ENCODE measurements at places on chromosomes 5 and 9. TPM values are rescaled to one million over a fixed set of nuclear protein-coding genes. Genes with fewer than 3 reads are reported as not detected.

DNA sequence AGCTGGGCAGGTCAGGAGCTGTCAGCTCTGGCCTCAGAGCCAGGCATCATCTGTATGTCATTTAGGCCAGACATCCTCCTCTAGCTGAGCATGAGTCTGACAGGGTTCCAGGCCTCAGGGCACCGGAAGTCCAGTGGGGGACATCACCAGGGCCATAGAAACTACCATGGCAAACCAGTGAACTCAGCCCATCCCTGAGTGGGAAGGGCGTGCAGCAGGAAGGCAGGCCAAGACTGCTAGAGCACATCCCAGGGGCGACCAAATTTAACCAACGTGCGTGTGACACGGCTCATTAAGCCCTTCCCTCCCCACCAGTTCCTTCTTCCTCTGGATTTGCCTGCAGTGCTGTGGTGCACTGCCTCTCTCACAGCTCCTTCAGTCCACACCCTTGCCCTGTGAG lies 75.9 kb downstream of the COL27A1 start:
- no peak for DNase-seq

DNA sequence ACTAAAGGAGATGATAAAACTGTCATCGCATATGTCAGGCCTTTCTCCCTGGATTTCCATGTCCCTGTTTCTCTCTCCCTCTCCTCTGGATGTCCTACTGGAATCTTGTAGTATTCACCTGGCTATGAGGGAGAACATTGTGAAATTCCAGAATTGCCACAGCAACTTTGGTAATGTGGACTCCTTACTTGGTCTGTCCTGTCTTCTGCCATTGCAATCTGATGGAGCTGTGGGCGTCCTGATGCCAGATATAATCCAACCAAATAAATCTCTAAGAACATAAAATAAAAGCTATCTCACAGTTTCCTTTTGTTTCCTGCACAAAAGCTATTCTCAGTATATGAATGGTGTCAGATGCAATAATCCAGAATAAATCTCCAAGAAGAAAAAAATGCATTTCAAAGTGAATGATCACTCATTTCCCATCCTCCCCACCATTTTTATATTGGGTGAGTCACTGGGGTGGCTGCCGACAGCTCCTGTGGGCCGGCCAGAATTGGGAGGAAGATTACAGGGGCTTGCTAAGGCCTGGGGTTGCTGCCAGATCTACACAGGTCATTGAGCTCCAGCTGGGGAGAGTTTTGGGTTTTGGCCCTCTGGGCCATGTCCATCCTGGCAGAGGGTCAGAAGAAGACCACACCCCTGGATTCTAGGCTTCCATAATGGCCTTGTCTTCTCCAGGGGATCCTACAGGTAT lies 160.7 kb upstream of the PITX1 start:
- DNase-seq = no peak

- no peak for DNase-seq
Measured at GRCh38 chr5:24208686-24209106, 436.1 kb downstream of the CDH10 start.

DNA sequence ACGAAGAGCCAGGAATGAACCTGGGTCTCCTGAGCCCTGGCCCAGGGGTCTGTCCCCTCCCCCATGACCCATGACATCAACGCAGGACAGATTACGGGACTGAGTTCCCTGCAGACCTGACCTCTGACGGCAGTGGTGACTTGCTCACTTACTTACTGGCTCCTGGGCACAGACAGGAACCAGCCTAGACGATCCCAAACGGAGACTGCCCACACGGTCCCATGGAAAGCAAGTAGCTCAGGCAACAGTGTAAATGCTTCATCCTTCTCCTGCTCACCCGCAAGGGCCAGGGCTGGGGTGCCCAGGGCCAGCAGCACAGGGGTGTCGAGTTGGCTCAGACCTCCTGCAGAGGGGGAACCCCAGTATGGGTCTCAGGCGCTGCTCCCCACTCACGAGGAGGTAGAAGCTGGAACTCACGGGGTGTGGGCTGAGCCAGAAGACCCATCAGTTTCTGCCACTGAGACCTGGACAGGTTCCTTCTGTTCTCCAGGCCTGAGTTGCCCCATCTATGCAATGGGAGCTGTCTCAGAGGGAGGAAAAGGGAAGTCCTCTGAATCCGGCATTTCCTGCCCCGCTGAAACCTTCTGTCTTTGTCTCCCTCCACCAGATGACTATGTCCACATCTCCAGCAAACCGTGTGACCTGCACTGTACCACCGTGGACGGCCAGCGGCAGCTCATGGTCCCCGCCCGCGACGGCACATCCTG lies 5.6 kb downstream of the ADAMTSL2 start:
- DNase-seq = no peak

SOX30 gene
- polyA plus RNA-seq = not detected

LRRC70 gene
- polyA plus RNA-seq = 1.0 TPM

OR2S2 gene
- not detected for polyA plus RNA-seq

CD74 gene
- 299 TPM for polyA plus RNA-seq

All from liver (tissue), 10 donors.